ENCODE measurements at places on chromosomes 13 and 19. TPM values are rescaled to one million over a fixed set of nuclear protein-coding genes. Genes with fewer than 3 reads are reported as not detected.

Gene ZNF829
- 0.83 TPM for polyA plus RNA-seq

Gene KIR2DL1
- polyA plus RNA-seq: not detected

Gene FOXA3
- polyA plus RNA-seq: 16.7 TPM

DNA sequence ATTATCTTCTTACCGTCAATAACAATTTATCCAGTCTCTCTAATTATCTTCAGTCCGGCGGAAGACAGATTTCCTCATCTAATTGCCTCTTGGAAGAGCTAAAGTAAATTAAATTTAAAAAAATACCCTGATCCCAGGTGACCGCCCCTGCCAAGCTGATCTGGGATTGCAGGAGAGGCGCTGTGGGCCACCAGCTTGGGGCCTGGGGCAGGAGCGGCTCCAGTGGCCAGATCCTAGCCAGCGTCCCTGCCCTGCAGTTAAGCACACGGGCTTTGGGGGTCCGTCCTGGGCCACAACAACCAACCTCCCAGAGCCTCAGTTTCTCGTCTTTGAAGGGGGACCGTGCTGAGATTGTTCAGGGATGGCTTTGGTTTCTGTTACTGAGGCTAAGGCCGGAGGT lies 12.4 kb upstream of the TMEM255B start:
- no peaks in the 10 kb centered on the region for H3K36me3 ChIP-seq
- peaks cover 12% of the 10 kb centered on the region for H3K4me1 ChIP-seq
- no peaks in the 10 kb centered on the region for H3K27me3 ChIP-seq
- no peak overlapping the region for H3K4me3 ChIP-seq
- no peak for DNase-seq
- peak overlapping the region; percentile 76 for H3K27ac ChIP-seq

GRCh38 chr19:8097198-8097597 lies 44.6 kb downstream of the CCL25 start:
- no peak for DNase-seq
- no peaks in the 10 kb centered on the region for H3K27me3 ChIP-seq
- H3K4me1 ChIP-seq: no peaks in the 10 kb centered on the region

DNA sequence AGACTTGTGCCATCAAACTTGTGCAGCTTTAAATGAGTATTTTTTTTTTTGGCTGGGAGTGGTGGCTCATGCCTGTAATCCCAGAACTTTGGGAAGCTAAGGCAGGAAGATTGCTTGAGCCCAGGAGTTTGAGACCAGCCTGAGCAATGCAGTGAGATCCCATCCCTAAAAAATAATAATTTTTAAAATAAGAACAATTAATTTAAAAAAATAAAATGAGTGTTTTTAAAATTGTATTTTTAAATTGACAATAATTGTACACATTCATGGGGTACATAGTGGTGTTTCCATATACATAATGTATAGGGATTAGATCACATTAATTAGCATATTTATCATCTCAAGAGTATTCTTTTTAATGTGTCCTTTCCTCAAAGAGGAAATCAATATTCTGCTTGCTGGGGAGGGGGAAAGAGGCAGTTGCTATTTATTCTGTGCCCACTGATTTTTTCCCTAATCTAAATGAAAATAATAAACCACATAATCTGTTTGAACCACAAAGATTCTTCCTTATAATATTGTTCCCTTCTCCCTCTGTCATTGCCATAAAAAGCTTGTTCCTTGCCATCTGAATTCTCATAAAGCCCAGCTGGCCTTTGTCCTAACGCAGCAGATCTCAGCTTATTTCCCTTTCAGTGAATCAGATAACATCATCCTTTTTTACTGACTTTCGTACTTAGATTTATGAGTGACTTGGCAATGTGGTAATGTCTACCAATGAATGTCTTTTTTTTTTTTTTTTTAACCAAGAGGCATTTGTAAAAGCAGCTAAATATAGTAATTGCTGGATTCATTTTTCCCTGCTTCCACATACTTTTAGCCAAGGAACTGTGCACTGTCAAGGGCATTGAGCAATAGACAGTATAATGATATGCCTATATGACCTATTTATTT lies 81.8 kb upstream of the RUBCNL start:
- H3K4me1 ChIP-seq: peaks cover 23% of the 10 kb centered on the region
- H3K27ac ChIP-seq: peak overlapping the region; percentile 72
- H3K4me3 ChIP-seq: no peak overlapping the region
- H3K36me3 ChIP-seq: no peaks in the 10 kb centered on the region
- peak; percentile 49 for DNase-seq

DNA sequence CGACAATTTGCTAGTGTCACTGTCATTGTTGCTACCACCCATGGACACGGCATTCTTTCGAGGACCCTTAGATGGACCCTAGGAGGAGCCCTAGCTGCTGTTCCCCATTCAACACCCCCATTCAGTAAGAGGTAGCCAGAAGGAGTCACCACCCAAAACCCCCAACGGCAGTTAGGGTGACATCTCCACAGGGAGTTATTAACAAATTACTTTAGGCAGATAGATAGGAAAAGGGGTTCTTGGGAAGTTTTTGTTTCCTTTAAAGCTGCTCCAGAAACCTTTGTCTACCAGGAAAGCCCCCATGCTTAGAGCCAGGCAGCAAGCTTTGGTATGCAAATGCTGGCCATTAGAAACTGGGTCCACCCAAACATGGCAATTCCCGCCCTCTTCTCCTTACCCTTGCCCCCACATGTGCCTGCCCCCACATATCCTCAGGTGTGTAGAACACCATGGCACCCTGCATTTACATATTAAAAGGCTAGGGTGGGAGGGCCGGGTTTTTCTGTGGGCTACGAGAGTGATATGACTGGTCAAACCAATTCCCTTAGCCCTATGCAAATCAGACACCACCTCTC lies 190.9 kb downstream of the SLITRK6 start:
- H3K4me1 ChIP-seq: no peaks in the 10 kb centered on the region
- no peaks in the 10 kb centered on the region for H3K36me3 ChIP-seq
- H3K27me3 ChIP-seq: no peaks in the 10 kb centered on the region
- H3K4me3 ChIP-seq: no peak overlapping the region

Measured in hepatocyte (in vitro differentiated cells).